ENCODE measurements at places on chromosomes 7 and 10.

DNA sequence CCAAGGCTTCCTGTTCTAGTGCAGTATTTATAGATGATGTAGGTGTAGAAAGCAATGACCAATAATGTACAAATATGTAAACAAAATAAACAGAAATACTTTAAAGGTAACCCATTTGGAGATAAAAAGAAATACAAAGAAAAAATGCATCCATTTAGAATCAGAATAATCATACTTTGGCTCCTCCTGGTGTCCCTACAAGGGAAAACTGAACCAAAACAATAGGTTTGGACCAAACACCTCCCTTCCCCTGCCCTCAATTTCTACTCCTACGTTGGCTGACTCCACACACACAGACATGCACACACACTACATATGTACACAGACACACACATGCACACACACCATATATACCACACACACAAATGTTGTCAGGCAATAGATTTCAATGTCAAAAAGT, 36.0 kb downstream of the C10orf143 start:
- no peak for DNase-seq

DNA sequence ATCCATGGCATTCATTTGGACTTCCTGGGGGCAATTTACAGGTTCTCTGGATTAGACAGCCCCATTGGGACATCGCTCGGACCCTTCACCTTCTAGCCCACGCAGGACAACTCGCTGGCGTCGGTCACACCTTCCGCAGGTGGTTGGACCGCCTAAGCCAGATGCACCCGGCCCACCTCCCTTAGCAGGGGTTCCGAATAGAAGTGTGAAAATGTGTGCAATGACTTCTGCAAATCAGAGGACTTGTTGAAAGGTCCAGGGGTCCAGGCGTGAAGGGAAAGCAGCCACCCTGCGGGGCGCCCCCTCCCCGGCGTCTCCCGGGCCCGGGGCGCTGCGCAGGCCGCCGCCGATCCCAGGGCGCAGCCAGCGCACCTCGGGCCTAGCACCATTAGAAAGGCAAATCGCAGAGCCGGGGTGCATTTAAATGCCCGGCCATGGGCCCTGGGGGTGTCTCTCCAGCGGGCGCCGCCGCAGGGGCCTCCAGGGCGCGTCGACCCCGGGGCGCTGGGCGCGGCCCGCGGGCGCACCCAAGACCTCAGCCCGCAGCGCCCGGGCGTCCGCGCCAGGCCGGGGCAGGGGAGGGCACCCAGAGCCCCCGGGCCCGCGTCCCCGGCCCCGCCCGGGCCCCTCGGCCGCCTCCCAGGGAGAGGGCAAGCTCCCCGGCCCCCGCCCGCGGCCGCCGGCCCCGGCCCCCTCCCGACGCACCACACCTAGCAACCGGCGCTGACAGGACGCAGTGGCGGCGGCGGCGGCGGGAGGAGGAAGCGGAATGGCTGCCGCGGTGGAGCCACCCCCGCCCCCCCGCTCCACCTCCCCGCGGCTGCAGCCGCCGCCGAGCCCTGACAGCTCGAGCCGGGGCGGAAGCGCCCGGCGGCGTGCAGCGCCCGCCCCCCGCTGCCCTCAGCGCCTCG, 1.2 kb downstream of the JAZF1 start:
- peak; percentile 41 for DNase-seq

DNA sequence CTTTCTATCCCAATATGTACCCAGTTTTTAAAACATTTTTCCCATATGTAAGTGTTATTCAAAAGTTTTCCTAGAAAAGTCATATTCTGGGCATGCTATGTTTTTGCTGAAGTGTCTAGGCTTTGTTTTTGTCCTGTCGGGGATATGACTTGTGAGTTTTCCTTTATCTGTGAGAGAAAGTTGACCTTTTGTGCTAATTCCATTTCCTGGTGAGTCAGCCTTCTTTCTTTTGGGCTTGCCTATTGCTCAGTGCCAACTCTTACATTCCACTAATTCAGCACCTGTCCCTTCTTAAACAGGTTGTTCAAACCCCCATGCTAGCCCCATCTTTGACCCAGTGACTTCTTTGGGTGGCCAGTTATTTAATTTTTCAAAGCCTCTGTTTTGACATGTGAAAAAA, 146.2 kb downstream of the AHR start:
- no peak for DNase-seq

GRCh38 chr7:110775046-110775445, 315.9 kb upstream of the LRRN3 start:
- no peak for DNase-seq
